Erythroblast (primary cell): ENCODE measurements at places on chromosomes 5 and 9.

DNA sequence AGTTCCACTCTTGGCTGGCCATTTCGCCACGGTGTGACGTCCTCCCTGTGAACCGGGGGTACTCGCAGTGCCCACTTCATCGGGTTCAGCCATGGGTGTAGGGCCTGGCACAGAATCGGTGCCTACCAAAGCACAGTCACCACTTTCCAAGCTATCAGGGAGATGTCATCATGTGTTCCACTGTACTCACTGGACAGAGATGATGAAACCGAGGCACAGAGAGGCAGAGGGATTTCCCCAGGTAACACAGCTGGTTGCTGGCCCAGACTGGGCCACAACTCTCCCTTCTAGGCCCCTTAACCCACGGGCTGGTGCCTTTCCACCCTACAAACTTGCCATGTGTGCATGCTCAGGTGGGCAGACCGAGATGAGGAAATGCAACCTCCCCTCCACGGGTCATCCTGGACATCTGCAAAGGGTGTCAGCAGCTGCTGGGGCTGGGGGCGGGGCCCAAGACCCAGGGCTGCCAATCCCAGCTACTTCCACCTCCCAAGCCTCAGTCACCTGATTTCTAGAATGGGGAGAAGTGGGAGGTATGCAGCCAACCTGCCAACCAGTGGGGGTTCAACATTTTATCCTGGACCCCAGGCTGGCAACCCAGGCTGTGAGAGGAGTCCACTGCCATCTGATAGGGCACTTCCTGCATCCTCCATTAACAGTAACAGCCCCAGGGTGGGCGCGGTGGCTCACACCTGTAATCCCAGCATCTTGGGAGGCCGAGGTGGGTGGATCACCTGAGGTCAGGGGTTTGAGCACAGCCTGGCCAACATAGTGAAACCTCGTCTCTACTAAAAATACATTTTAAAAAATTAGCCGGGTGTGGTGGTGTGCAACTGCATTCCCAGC is 893 bp upstream of the SH2D3C start:
- peak; percentile 28 for DNase-seq

DNA sequence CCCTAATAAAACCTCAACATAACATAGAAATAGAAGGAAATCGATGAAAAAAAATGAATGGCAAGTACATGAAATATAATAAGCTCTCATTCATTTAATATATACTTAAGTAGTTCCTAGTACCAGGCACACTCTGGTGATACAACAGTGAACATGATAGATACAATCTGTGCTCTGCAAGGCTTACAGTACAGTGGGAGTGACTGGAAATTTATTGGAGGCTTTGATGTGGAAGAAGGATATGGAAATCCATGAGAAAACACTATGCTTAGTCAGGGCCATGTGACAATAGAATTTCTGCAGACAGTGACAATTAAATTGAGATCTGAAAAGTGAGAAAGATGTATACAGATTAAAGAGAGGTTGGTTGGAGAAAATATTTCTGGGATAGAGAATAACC is 32.0 kb upstream of the IL33 start:
- DNase-seq, result no peak

- no peak for DNase-seq
Measured at GRCh38 chr9:23926368-23926767, 100.3 kb upstream of the ELAVL2 start.

- no peak for DNase-seq
Measured at GRCh38 chr5:136655468-136655867, 290.1 kb upstream of the TRPC7 start.

- DNase-seq, result no peak
Measured at GRCh38 chr5:51810592-51810991, 427.3 kb downstream of the ISL1 start.

- no peak for DNase-seq
Measured at GRCh38 chr5:17220469-17220868, 3.0 kb downstream of the BASP1 start.

- DNase-seq, result no peak
Measured at GRCh38 chr9:72926506-72926905, 26.3 kb downstream of the ALDH1A1 start.

DNA sequence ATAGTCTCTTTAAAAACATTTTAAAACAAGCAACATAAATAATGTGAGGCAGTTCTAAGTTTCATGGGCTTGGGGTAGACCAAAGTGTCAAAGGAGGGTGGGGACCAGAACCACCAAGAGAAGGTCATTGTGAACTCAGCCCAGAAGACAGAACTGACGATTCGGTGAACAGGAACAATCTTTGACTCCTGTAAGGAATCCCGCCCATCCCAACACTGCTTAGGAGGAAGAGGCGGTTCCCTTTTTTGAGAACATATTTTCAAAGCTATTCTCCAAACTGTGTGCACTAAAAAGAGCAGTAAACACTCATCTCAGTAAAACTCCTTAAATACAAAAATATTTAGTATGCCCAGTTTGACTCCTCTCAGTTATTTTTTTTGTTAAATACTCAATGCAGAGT is 176.5 kb upstream of the TLE4 start:
- no peak for DNase-seq

- DNase-seq, result no peak
Measured at GRCh38 chr5:132179405-132179804, 48.2 kb downstream of the P4HA2 start.
